T1000 (cell line): ENCODE measurements at places on chromosomes 12 and 14.

GRCh38 chr14:32925439-32925838 lies 13.2 kb upstream of the NPAS3 start:
- no peak for DNase-seq

GRCh38 chr12:18570543-18570942 lies 167.3 kb downstream of the PLCZ1 start:
- DNase-seq = no peak

- no peak for DNase-seq
These were observed 28.4 kb upstream of the MON2 start for GRCh38 chr12:62438098-62438692.

DNA sequence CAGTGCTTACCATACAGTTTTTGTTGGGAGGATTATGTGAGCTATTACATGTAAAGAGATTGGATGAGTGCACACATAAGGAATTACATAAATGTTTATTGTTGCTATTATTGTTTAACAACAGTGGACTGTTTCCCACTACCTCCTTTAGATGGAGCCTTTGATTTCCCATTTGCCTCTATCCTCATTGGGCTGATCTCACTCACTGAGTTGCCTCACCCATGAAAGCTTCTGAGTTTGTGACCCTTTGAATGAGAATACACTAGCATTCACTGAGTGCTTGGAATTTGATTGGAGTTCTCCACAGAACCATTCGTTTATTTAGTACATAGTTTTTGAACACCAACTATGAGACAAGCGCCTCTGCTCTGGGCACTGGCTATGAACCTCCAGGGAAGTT lies 121.0 kb downstream of the HELB start:
- DNase-seq = no peak
